ENCODE measurements at places on chromosomes 7 and 10.

DNA sequence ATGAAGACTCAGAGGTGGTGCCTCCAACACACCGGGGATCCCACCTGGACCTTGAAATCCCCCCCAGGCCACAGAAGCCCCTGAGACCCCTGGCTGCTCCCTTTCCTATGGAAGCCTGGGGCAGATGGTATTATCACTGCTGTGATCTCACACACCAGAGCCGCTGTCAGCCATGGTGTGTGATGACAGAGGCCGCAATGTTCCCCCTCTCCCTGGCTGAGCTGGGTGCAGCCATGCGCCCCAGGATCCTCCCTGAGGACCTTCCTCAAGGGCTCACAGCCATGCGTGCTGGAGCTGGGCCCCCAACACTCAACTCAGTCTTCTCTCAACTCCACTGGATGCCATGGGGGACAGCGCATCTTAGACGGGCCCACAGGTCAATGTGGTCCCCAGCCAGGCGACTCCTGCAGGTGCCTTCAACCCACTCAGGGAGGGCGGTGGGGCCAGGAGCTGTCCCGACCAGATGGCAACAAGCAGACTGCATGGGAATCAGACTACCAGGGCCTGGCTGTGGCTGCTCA, 44.9 kb downstream of the VIPR2 start:
- no peak for DNase-seq

- DNase-seq: peak; percentile 79
These were observed 361 bp upstream of the PLXDC2 start for GRCh38 chr10:19815731-19816410.

GRCh38 chr10:101014230-101014884, 14.7 kb downstream of the LZTS2 start:
- DNase-seq: peak; percentile 87

GRCh38 chr7:158953912-158954311, 97.6 kb downstream of the DYNC2I1 start:
- no peak for DNase-seq

- DNase-seq: no peak
These were observed 129.1 kb downstream of the SND1 start for GRCh38 chr7:127781081-127781480.

GRCh38 chr7:151148319-151149259, 18.9 kb downstream of the GBX1 start:
- DNase-seq: no peak

DNA sequence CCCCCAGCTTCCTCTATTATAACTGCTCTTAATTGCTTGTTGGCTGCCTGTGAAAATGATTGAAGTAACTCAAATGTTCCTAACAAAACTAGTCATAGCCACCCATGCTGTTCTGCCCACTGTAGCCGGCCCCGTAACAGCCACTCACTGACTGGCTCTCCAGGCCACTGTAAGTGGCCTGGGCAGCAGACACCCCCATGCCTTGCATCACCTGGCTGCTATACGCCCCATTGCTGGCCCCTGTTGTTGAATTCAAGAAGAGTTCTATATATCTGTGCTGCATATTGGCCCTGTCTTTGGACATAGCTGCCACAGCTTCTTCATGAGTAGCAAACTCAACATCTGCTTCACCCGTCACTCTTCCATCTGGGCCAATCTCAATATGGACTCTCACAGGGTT, 15.1 kb downstream of the FXYD4 start:
- no peak for DNase-seq

GRCh38 chr10:3233486-3233990, 61.0 kb upstream of the PITRM1 start:
- DNase-seq: no peak

DNA sequence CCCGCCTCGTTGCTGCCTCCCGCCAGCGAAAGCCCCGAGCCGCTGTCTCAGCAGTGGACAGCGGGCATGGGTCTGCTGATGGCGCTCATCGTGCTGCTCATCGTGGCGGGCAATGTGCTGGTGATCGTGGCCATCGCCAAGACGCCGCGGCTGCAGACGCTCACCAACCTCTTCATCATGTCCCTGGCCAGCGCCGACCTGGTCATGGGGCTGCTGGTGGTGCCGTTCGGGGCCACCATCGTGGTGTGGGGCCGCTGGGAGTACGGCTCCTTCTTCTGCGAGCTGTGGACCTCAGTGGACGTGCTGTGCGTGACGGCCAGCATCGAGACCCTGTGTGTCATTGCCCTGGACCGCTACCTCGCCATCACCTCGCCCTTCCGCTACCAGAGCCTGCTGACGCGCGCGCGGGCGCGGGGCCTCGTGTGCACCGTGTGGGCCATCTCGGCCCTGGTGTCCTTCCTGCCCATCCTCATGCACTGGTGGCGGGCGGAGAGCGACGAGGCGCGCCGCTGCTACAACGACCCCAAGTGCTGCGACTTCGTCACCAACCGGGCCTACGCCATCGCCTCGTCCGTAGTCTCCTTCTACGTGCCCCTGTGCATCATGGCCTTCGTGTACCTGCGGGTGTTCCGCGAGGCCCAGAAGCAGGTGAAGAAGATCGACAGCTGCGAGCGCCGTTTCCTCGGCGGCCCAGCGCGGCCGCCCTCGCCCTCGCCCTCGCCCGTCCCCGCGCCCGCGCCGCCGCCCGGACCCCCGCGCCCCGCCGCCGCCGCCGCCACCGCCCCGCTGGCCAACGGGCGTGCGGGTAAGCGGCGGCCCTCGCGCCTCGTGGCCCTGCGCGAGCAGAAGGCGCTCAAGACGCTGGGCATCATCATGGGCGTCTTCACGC, 825 bp downstream of the ADRB1 start:
- no peak for DNase-seq

DNA sequence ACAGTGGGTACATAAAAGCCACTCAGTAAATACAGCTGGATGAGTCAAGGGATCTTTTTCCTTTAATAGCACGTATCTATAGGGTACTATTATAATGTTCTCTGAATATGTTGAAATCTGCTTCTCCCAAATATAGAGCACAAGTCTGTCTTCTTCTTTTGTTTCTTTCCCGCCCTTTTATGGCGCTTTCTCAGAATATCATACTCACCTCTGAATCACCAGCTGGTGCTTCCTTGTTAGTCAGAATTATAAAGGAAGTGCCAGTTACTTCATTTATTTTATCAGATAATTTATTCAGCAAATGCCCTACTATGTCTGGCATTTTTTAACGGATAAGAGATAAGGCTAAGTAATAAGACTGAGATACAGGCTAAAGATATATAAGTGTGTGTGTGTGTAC, 772.9 kb downstream of the SORCS3 start:
- DNase-seq: no peak

GRCh38 chr7:29424984-29425309, 138.7 kb upstream of the PRR15 start:
- DNase-seq: no peak

DNA sequence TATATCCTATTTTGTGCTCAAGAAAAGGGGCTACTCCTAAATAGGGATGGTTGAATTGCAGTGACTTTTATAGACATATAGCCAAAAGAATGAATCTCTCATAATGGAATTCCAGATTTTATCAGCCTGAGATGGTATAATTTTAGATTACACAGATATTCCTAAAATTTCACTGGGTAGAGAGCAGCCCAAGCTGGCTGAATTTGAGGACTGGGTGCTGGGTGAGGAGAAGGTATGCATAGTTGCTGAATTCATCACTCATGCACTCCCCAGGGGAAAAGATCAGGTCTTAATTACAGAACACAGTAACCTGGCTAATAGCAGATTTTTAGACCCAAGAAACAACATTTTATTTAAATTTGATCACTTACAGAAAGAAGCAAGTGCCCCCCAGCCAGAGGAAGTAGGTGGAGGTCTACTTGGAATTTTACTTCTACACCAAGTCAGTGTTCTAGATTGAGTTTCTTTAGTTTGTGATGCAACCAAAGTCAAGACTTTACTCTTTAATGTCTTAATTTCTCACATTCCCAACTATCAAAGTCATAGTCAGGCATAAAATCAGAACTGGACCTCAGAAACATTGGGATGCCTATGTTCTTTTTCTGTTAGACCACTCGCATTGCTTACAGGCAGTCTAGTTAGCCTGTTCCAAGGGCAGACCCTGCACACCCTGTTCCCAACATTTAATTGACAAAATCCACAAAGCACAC, 337.4 kb upstream of the PODXL start:
- no peak for DNase-seq

GRCh38 chr10:81021428-81022129, 483.9 kb downstream of the SH2D4B start:
- no peak for DNase-seq

DNA sequence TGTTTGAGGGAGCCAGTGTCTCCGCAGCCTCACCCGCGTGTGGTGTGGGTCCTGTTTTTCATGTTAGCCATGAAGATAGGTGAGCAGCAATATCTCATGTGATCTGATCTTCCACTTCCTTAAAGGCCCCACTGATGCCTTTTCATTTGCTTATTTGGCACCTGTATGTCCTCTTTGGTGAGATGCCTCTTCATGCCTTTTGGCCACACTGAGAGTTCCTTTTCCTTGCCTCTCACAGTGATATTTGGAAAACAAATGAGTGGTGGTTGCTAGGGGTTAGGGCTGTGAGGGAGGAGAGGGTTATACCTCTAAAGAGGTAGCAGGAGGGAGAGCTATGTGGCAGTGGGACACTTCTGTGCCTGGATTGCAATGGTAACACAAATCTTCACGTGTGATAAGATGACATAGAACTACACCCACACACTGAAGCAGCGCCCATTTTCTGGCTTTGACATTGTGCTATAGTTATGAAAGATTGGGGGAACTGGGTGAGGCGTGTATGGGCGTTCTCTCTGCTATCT, 90.4 kb upstream of the TNS3 start:
- no peak for DNase-seq

GRCh38 chr10:13608246-13608853, 21.6 kb downstream of the PRPF18 start:
- DNase-seq: no peak

GRCh38 chr7:111027396-111027795, 63.5 kb upstream of the LRRN3 start:
- no peak for DNase-seq

DNA sequence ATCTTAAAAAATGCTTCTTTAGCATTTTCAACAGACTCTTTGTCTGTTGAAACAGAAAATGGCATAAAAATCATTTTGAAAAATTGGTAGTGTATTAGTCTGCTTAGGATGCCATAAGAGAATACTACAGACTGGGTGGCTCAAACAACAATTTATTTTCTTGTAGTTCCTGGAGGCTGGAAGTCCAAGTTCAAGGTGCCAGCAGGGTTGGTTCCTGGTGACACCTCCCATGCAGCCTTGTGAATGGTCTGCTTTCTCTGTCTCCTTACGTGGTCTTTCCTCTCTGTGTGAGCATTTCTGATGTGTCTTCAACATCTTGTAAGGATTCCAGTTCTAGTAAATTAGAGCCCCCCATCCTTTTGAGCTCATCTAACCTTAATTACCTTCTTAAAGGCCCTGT, 26.1 kb upstream of the RAB11FIP2 start:
- DNase-seq: no peak

GRCh38 chr10:34492081-34492480, 323.0 kb downstream of the PARD3 start:
- no peak for DNase-seq

DNA sequence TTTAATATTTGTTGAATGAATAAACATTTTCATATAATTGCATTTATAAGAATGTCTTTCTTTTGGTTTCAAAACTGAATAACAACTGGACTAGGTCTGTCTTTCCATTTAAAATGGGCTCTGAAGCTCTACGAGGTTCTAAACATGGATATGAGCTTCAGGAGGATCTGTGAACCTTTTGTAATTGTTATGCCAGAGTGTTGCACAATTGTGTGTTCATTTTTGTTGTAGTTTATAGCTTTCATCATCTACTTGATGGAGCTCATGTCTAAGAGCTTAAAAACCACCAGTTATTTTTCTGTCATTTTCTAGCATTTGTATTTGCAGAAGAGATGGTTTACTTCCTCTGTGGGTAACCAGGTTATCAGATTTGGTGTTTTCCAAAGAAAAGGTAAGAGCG, 265.7 kb upstream of the NPY start:
- no peak for DNase-seq

DNA sequence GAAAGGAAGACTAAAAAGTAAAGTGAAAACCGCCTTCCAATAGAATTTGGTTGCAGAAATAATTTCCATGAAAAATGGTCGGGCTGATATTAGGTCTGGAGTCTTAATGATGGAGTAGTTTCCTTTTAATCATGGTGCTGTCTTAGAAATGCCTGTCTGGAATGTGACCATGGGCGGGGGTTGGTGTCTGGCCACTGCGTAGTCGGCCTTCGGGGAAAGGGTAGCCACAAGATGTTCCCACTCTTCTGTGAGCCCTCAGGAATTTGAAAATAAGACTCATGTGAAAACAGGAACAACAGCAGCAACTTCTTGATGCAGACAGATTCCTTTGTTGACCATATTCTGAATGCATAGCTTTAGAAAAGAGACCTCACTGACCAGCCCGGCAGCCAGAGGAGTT, 176.8 kb downstream of the KIAA1217 start:
- no peak for DNase-seq

GRCh38 chr10:103498936-103499638, 5.6 kb downstream of the NEURL1 start:
- DNase-seq: no peak

DNA sequence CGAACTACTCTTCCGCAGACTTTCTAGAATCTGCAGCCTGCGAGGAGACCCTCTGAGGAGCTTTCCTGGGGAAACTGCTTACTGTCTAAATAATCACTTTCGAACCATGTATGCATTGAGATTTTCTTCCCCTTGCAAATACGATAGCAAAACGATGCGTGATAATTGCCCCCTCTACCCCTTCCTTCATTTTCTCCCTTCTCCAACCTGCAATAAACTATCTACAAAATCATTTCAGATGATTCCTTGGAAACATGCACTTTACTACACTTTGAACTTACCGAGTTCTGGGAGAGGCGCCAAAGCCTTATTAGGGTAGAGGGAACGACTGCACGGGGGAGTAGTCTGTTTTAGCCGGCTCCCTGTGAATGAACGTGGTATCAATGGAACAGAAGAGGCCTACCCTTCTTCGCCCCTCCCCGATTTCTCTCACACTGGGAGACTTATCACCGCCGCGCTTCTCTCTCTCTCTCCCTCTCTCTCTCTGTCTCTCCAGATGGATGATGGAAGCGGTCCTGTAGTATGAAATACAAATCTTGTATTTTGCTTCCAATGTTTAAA, at the start of gene FGFBP3:
FGFBP3 (minus strand) TSS at position 370 of the 561 bp plus-strand sequence. CDS start 517 bp downstream, outside the sequence.
- DNase-seq: no peak

GRCh38 chr7:109532262-109532992, 962.8 kb downstream of the DNAJB9 start:
- DNase-seq: no peak

- DNase-seq: no peak
These were observed 99.8 kb downstream of the TES start for GRCh38 chr7:116310141-116310540.

DNA sequence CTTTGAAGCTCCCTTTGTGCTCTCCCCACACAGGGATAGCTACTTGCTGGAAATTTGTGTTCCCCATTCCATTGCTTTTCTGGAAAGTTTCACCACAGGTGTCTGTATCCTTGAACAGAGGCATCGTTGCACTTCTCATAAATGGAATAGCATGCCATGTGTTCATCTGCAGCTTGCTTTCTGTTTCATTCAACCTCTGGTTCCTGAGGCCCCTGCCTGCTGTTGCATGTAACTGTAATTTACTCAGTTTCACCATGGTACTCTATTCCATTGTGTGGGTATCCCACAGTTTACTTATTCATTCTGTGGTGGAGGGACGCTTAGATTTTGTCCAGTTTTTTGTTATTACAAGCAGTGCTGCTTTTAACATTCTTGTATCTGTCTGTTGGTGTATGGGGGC, 32.0 kb downstream of the EEPD1 start:
- DNase-seq: no peak

GRCh38 chr7:108094346-108094745, 35.8 kb downstream of the LAMB4 start:
- DNase-seq: no peak

Measured in mucosa of gallbladder (tissue), 1 donor.